ENCODE measurements at places on chromosomes 7 and 10. TPM values are rescaled to one million over a fixed set of nuclear protein-coding genes. Genes with fewer than 3 reads are reported as not detected.

DNA sequence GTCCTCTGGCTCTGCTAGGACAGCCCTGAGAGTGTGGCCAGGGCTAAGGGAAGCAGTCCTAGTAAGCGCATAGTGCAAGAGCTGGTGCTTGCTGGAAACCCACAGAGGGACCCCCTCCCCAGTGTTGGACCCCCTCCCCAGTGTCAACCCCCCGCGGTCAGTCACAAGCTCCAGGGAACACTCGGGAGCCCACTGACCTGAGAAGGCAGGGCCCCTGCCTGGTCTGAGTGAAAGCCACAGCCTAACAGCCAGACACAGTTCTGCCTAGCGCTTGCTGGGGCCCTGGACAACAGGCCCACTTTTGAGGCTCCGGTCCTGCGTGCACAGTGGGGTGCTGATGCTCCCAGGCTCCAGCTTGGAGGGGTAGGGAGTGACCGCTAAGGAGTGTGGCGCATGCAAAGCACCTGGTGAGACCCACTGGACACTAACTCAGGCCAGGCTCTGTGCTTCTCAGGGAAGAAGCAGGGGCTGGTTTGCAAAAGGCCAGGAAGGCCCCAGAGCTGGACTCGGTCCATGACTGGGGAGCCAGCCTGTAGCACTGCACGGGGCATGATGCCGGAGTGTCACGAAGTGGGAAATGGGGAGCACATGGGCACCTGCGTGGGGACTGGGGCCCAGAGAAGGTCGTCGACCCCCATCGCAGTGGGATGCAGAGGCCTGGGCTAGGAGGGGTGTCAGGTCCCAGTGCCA lies 175.8 kb upstream of the PPP2R2D start:
- DNase-seq: no peak

Gene RNF32
- 4.1 TPM for total RNA-seq

GRCh38 chr10:43386981-43387677 lies 15.7 kb downstream of the FXYD4 start:
- DNase-seq: no peak

Gene TMEM139
- not detected for total RNA-seq

GRCh38 chr7:106658316-106659165 lies 2.4 kb downstream of the CCDC71L start:
- no peak for DNase-seq

- peak; percentile 45 for DNase-seq
These were observed 724 bp downstream of the CAPZA2 start for GRCh38 chr7:116862951-116863670.

DNA sequence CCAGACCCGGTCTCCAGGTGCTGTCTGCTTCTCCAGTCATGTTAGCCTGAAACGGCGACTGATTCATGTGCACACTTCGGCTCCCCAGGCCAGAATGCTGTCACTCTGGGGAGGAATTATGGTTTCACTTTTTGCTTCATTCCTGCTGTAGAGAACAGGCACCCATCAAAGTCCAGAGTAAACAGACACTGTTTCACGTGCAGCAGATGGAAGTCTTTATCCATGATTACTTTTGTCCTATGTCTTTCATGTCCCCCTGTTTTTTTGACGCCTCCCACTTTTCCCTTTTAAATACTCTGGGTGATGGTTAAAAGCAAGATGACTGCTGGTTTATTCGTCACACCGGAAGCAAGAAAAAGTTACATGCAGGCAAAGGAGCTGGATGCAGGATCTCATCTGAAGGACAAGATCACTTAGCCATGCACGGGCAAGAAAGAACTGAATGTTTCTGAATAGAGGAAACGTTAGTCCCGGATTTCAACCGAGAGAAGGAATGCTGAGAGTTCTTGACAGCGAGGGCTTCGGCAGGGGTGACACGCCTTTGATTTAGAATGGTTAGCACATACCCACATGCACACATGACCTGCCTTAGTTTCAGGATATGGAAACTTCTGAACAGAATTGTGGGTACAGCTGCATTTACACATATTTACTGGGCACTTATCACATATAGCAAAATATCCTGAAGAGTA lies 250.0 kb upstream of the KLF6 start:
- DNase-seq: peak; percentile 66

- DNase-seq: no peak
These were observed 42.0 kb upstream of the PPP2R2D start for GRCh38 chr10:131858583-131859340.

Gene TFEC
- not detected for total RNA-seq

Gene TRIM4
- 32.5 TPM for total RNA-seq

DNA sequence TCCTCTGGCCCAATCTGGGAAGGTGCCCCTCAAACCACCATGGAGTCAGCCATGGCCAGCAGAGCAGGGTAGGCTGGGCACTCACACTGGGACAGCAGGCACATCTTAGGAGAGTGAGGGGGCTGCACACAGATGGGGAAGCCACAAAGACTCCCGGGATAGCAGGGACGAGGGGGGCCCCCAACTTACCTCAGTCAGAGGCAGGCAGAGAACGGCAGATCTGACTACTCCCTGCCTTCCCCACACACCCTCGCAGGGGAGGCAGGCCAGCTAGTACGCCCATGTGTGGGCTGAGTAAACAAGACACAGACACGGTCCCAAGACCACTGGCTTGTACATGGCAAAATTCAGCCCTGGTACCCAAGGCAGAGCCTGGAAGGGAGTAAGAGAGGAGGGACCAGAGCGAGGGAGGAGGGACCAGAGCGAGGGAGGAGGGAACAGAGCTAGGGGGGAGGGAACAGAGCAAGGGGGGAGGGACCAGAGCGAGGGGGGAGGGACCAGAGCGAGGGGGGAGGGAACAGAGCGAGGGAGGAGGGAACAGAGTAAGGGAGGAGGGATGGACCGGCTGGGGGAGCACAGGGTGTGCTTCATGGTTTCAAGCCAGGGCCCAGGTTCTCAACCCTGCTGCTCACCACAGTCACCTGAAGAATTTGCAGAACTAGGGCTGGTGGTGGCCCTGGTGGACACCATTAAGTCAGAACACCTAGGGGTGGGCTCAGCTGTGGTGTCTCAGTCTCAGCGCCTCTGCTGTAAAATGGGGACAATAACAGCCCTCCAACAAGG lies 73.8 kb downstream of the RGS10 start:
- DNase-seq: no peak

- DNase-seq: no peak
These were observed 3.5 kb downstream of the APBB1IP start for GRCh38 chr10:26441491-26442214.

DNA sequence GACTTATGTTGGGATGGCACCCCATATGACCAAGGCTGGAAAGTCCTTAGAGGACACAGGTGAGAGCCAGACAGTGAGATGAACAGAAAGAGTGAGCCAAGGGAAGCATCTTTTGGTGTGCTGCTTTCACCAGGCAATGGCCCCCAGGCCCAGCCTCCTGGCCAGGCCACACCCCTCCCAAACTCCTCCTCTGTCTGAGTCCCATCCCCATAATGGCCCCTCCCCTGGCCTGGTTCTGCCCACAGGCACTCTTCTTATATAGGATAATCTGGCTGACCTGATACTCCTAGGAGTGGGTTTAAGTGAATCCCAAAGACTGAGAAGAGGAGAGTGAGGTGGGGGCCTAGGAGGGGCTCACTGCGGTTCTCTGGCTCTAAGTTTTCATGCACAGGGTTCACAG lies 252.5 kb downstream of the RPS24 start:
- no peak for DNase-seq

DNA sequence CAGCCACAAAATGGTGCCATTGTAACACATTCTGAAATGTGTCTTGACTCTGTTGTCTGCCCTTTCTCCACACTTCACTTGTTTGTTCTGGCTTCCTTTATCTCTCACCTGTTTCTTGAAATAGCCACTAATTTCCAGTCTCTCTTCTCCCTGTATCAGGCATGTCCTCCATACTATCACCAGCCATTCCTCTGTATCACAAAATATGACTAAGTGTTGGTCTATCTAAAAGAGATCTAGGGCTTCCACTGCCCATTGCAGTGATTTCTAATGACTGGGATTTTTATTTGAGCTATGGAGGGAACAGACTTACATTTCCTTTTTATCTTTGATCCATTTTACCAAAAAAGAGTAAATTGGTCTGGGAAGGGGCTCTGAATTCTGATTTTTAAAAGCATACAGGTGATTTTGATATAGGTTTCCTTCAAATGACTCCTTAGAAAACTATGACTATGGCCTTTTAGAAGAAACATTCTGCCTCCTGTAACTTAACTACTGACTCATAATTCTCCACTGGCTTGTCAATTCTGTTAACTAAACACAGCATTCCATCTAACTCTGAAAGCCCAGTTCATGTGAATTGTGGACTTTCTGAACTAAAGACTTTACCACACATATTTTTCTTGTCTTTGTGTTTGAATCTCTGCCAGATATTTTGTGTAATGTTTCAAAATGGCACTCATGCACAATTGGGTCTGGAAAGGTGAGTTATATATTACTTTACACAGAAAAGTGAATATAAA lies 1121.4 kb downstream of the XPNPEP1 start:
- DNase-seq: peak; percentile 28

DNA sequence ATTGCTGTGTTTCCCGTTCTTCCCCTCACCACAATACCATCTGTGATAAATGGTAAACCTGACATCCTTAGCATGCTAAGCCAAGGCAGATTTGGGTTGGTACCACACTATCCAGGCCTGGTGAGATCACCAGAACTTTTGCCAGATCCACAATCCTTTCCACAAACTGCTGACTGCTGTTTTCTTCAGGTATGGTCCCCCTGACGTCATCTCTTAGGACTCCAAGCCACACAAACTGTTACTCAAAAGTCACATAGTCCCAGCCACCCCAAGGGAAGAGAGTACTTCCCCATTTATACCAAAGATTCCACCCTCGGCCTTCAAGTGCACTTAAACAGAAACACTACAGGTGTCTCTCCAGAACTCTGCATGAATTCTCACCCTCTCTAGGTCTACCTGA lies 34.8 kb downstream of the SLC25A13 start:
- DNase-seq: no peak

GRCh38 chr7:2808891-2809665 lies 35.0 kb downstream of the GNA12 start:
- DNase-seq: no peak

DNA sequence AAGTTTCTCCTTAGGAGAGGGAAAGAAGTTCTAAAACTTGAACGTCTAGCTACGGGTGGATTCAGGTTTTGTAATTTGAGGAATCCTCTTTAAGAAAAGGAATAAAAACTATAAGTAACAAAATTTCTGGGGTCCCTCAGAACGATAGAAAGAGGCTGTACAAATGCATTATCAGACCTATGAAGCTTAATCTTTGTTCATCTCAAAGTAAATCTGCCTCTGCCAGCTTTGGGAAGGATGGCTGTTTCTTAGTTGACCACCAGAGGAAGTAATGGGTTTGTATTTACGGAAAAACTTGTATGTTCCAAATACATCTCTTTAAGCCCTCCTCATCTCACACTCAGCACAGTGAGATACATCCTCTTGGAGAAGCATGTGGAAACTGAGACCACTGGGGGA lies 864 bp downstream of the PSTK start:
- peak; percentile 60 for DNase-seq

Gene CDK6
- 66.1 TPM for total RNA-seq

Gene DPYSL4
- total RNA-seq: 22.4 TPM

- DNase-seq: no peak
These were observed 27.9 kb upstream of the GATA3 start for GRCh38 chr10:8026349-8027259.

DNA sequence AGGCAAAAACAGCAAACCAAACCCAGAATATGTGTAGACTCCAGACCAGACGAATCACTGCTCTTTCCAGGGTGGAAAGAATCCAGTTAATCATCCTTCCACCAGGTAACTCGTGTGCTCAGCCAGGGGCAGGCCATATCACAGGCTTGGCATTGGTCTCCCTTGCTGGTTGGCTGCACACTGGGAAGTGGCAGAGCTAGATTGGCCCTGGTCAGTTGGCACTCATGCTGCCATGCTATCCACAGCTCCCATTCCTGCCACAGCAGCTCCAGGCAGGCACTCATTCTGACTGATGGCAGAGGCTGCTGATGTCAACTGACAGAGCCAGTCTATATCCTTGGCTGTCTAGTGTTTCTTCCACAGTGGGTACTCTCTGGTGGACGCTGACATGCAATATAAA lies 9.7 kb upstream of the GDF10 start:
- DNase-seq: no peak

DNA sequence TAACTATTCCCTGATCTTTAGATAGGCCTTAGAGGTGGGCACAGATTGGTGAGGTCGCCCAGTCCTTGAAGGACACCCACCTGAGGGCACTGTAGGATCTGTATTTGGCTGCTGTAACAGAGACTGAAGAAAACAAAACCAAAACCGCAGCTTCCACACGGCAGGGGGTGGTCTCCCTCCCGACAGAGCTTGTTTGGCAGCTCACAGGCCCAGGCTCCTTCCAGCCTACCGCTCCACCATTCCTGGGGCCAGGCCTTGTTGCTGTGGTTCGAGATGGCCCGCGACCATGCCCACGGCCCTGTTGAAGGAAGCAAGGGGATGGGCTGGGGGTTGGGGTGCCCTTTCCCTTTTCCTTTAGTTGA lies 30.4 kb downstream of the ZNF783 start:
- DNase-seq: peak; percentile 12

Gene CCDC172
- not detected for total RNA-seq

DNA sequence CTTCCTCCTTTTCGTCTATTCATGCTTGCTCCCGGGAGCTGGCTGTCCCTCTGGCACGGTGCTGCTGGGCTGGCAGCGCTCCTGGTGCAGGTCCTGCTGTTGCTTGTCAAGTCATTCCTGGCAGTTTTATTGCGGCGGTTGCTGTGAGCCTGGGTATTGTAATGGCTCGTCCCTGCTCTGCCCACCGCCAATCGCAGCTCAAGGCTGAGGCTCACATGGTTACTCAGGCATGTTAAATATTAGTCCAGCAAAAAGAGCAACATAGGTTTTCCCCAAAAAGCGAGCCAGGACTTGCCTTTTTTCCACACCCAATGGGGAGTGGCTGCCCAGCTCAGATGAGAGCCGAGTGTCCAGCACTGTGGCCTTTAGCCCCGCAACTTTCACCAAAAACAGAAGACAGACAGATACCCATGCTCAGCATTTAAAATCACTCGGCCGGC lies 492.9 kb upstream of the FOXK1 start:
- peak; percentile 83 for DNase-seq

- DNase-seq: no peak
These were observed 16.7 kb upstream of the KLF6 start for GRCh38 chr10:3801558-3802192.

GRCh38 chr10:33279811-33280602 lies 54.5 kb downstream of the NRP1 start:
- no peak for DNase-seq

- no peak for DNase-seq
These were observed 74.5 kb upstream of the LEP start for GRCh38 chr7:128166603-128167041.

DNA sequence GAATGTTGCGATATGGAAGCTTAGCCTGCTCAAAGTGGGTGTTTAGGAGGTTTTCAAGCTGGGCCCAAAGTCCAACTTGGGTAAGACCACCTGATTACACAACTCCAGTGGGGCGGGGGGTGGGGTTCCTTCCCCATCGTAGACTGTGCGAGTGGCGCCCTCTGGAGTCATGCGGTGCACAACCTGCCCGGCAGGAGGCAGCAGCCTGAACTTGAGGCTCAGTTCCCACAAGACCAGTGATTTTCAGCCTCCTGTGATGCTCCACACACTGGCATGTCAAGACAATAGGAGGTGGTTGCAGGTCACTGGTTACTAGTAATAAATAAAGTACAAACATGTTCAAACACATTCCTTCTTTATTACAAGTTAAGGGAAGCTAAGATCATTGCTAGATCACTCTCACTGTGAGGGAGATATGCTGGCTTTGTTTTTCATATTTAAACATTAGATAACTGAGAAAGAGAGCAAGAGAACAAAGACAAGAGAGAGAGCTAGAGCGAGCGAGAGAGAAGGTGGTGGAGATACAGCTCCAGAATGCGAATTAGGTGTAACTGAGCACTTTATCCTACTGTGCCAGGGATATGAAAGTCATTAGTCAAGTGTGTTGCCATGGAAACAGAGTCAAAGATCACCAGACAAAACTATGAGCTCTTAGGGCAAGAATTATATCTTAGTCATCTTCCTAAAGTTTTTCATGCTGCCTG lies 97.4 kb upstream of the BMPER start:
- peak; percentile 95 for DNase-seq
